ENCODE measurements at places on chromosomes 2 and 18. TPM values are rescaled to one million over a fixed set of nuclear protein-coding genes. Genes with fewer than 3 reads are reported as not detected.

FSHR gene
- total RNA-seq, result 3.1 TPM

SOWAHC gene
- total RNA-seq, result 13.9 TPM

ATP8B1 gene
- 1.4 TPM for total RNA-seq

KCNIP3 gene
- total RNA-seq, result 9.9 TPM

SLC5A7 gene
- total RNA-seq, result 0.61 TPM

LBX2 gene
- 0.15 TPM for total RNA-seq

CGREF1 gene
- 7.9 TPM for total RNA-seq

TBR1 gene
- not detected for total RNA-seq

GRCh38 chr2:19362094-19362754 is 3.8 kb upstream of the OSR1 start:
- no peak for DNase-seq
- H3K4me3 ChIP-seq, result peak overlapping the region; percentile 50
- peaks cover 4% of the 10 kb centered on the region for H3K4me1 ChIP-seq
- no peaks in the 10 kb centered on the region for H3K36me3 ChIP-seq

- no peaks in the 10 kb centered on the region for H3K36me3 ChIP-seq
- H3K4me3 ChIP-seq, result no peak overlapping the region
- DNase-seq, result no peak
- peaks cover 5% of the 10 kb centered on the region for H3K4me1 ChIP-seq
- no peaks in the 10 kb centered on the region for H3K27me3 ChIP-seq
These were observed 63.3 kb downstream of the LIPG start for GRCh38 chr18:49625021-49625691.

DNA sequence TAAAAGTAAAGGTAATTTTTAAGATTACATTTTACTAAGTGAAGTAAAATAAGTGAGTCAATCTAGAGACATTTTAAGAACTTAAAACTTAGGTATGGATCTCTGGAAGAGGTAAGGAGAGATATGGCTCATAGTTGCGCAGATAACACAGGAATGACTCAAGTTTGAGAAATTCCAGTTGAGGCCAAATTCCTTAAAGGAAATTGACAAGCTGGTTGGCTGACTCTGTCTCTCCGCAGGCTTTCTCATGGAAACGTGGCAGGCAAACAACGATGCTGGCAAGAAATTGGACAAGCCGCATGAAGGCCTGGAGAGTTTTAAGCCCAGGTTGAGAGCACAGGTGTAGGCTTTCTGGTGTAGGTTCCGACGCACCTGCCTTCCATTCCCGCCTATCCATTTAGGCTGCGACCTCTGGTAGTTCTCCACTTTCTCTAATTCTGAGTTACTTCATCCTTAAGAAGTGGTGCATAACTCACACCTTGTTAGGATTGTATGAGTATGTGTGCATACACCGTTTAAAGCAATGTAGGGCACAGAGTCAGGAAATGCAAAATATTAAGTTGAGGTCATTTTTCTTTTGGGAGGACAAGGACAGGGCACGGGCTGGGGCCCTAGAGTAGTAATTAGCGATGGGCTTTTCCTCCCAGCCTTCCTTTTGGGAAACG is 589 bp upstream of the DAW1 start:
- H3K27me3 ChIP-seq, result no peaks in the 10 kb centered on the region
- DNase-seq, result no peak
- H3K4me1 ChIP-seq, result peaks cover 4% of the 10 kb centered on the region
- H3K36me3 ChIP-seq, result no peaks in the 10 kb centered on the region
- no peak overlapping the region for H3K4me3 ChIP-seq

DNA sequence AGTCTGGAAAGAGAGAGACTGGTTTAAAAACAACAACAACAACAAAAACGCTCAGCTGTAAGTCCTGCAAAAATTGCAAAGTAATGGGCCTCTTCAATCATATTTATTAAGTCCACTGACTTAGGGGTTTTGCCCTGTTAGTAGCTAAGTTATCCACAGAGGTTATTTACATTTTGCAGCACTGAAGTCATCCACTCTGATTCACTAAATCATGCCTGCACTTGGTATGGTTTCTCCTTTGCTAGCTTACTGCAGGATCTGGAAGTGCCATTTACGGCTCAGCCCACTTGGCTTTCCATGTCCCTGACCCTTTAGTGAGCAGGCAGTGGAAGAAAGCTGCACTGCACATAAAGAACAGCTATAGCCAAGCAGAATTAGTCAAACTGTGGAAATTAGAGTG is 484.4 kb downstream of the NRXN1 start:
- no peaks in the 10 kb centered on the region for H3K4me1 ChIP-seq
- no peaks in the 10 kb centered on the region for H3K36me3 ChIP-seq

DNA sequence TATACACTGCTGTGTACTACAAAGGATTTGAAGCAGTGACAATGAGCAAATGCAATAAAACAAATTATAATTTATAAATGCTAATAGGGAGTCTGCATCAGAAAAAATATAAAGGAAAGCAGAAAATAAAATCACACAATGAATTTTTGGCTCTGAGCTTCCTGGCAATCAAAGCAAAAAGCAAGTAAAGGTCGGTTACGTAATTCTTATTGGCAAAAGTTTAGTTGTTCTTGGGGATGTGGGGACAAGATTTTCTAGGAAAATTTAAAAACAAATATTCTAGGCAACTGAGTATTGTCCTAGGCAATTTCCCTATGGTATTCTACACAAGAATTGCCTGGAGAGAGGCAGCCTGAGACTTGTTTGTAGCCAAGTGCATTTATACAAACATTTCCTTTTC is 1.8 kb downstream of the ORC2 start:
- no peak overlapping the region for H3K27ac ChIP-seq
- H3K4me1 ChIP-seq, result peaks cover 1% of the 10 kb centered on the region
- no peaks in the 10 kb centered on the region for H3K36me3 ChIP-seq
- no peaks in the 10 kb centered on the region for H3K27me3 ChIP-seq
- H3K4me3 ChIP-seq, result no peak overlapping the region
- DNase-seq, result no peak

GRCh38 chr2:73904952-73905351 is 12.1 kb downstream of the ACTG2 start:
- no peak overlapping the region for H3K27ac ChIP-seq
- no peak overlapping the region for H3K4me3 ChIP-seq
- no peaks in the 10 kb centered on the region for H3K36me3 ChIP-seq

DNA sequence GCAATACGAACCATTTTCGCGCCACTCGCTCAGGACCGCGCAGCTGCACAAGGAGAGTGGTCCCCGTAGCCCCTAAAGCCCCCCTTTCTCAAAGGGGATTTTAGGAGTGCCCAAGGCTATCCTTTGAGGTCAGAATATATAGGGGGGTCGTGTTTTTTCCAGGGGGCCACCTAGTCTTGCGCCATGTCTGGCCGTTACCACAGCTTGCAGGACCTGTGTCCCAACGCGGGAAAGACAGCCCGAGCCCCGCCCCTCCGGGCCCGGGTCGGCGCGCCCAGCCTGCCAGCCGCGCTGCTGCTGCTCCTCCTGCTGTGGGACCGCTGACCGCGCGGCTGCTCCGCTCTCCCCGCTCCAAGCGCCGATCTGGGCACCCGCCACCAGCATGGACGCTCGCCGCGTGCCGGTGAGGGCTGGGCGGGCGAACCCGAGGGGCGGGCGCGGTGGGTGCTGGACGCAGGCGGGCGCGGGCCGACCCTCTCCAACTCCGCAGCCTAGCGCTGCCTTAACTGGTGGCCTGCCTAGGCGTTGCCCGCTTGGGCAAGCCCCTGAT is at the start of gene CDCA7:
Gene CDCA7 (plus strand): TSS at position 291 of the 550 bp plus-strand sequence. CDS start 92 bp downstream, at position 383.
- DNase-seq, result peak; percentile 56
- H3K4me1 ChIP-seq, result peaks cover 3% of the 10 kb centered on the region
- H3K27ac ChIP-seq, result no peak within 1 kb of the TSS
- no peaks in the 10 kb centered on the region for H3K27me3 ChIP-seq
- H3K36me3 ChIP-seq, result no peaks in the 10 kb centered on the region

GRCh38 chr2:159895258-159896065 is 97.5 kb upstream of the CD302 start:
- DNase-seq, result no peak
- no peak overlapping the region for H3K27ac ChIP-seq
- no peak overlapping the region for H3K4me3 ChIP-seq
- no peaks in the 10 kb centered on the region for H3K36me3 ChIP-seq

GRCh38 chr2:210671065-210671464 is 114.7 kb downstream of the CPS1 start:
- no peaks in the 10 kb centered on the region for H3K36me3 ChIP-seq
- no peak overlapping the region for H3K4me3 ChIP-seq
- no peaks in the 10 kb centered on the region for H3K27me3 ChIP-seq
- H3K27ac ChIP-seq, result no peak overlapping the region
- no peak for DNase-seq

DNA sequence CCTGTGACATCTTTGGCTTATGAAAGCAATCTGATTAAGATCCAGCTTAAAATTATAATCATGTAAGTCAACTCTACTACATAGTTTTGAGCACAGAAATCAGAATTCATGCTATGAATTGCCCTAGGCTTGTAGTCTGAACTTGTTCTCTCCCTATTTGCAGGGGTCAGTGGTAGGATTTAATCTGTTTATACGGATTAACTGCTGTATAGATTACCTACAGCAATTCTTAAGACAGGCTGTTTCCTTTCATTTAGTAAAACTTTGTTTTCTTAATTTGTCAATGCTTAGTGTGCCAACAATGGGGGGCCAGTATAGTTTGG is 287.9 kb downstream of the PDE11A start:
- H3K4me3 ChIP-seq, result no peak overlapping the region
- no peaks in the 10 kb centered on the region for H3K27me3 ChIP-seq
- no peak for DNase-seq
- H3K36me3 ChIP-seq, result no peaks in the 10 kb centered on the region

DNA sequence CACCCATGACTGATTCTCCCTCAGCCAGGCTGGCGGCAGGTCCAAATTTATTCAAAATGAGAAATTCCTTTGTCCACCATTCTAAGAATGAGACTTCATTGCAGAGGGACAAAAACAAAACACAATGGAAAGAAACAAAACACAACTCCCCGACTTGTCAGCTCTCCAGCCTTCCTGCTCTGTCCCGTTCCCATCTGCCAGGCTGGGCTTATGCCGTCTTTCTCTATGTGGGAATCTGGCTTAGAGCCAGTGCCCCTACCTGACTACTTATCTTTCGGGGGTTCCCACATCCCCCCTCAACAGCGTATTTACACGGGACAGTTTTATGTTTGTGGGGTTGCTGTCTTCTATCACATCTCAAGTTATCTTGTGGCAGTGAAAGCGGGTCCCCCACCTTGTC is 13.8 kb downstream of the CELF4 start:
- H3K27ac ChIP-seq, result no peak overlapping the region
- H3K36me3 ChIP-seq, result no peaks in the 10 kb centered on the region
- no peak overlapping the region for H3K4me3 ChIP-seq
- no peaks in the 10 kb centered on the region for H3K27me3 ChIP-seq

DNA sequence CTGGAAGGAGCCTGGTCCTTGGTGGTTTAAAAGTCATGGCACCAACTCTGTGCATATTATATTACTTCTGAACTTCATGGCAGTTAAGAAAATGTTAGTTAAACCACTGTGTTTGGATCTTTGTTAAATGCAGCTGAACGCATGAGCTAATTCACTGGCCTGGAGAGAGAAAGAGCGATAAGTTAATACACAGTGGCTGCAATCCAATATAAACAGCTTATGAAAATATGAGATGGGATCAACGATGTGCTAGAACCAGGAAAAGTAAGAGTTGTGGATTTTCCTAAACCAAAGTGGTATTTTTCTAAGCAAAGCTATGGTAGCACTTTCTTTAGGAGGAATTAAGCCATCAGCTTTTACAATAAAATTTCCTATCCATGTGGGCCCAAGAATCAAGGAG is 326.7 kb downstream of the MTX2 start:
- no peaks in the 10 kb centered on the region for H3K27me3 ChIP-seq
- no peaks in the 10 kb centered on the region for H3K36me3 ChIP-seq
- no peak for DNase-seq
- no peak overlapping the region for H3K4me3 ChIP-seq

DNA sequence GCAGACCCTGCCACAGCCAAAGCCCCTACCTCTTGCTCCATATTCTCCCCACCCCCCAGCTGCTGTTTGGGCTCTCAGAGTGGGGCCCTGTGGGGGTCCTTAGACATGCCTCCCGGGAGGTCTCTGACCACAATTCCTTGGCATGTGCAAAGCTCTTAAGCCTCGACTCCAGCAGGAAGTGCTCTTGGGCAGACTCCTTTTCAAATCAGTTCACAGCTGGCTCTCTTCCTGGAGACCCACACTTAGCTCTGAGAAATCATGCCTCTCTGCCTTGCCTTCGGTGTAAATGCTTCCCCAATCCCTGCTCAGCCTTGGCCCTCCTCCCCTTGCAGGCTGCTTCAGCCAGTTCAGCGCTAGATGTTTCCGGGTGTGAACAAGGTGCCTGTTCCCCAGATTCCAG is 46.9 kb downstream of the NGEF start:
- no peak for DNase-seq
- no peaks in the 10 kb centered on the region for H3K27me3 ChIP-seq
- H3K4me1 ChIP-seq, result no peaks in the 10 kb centered on the region
- H3K4me3 ChIP-seq, result no peak overlapping the region
